Ovary (tissue), 10 donors: ENCODE measurements at places on chromosomes 1 and 21. TPM values are rescaled to one million over a fixed set of nuclear protein-coding genes. Genes with fewer than 3 reads are reported as not detected.

Gene ZFP69B
- total RNA-seq, result 1.2 TPM

Gene FAM110D
- total RNA-seq, result 2.1 TPM

Gene TUT4
- 65.2 TPM for total RNA-seq

Gene TMEM81
- total RNA-seq, result 3.9 TPM

Gene CLSTN1
- 70.5 TPM for total RNA-seq

Gene S100A14
- total RNA-seq, result not detected

Gene AGL
- 7.2 TPM for total RNA-seq
